OCI-LY7 (cell line): ENCODE measurements at places on chromosomes 6 and 20.
A peak's percentile ranks its signal among the peaks of the same experiment; 100 is the strongest.

GRCh38 chr6:166259296-166259977 is 48.8 kb downstream of the PRR18 start:
- DNase-seq: peak; percentile 22

DNA sequence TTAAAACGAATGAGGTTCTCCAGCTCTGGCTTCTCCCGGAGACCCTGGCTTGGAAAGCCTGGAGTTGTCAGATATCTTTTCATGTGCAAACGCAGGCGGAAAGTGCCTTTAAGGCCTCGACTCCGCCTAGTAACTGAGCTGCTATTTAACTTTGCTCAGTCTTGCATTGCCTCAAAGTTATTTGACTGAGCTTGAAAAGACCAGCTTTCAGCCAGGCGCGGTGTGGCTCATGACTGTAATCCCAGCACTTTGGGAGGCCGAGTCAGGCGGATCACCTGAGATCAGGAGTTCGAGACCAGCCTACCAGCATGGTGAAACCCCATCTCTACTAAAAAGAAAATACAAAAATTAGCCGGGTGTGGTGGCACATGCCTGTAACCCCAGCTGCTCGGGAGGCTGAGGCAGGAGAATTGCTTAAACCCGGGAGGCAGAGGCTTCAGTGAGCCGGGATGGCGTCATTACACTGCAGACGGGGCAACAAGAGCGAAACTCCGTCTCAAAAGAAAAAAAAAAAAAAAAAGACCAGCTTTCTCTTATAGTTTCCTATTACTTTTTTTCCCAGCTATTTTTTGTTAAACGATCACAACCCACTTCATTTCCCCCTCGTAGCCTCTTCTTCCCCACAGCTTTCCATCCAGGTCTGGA is 1.9 kb downstream of the GCNT2 start:
- DNase-seq: no peak

- no peak for DNase-seq
These were observed 50.5 kb downstream of the CBFA2T2 start for GRCh38 chr20:33540427-33540826.

GRCh38 chr6:159090530-159091480 is 46.0 kb upstream of the TAGAP start:
- no peak for DNase-seq

DNA sequence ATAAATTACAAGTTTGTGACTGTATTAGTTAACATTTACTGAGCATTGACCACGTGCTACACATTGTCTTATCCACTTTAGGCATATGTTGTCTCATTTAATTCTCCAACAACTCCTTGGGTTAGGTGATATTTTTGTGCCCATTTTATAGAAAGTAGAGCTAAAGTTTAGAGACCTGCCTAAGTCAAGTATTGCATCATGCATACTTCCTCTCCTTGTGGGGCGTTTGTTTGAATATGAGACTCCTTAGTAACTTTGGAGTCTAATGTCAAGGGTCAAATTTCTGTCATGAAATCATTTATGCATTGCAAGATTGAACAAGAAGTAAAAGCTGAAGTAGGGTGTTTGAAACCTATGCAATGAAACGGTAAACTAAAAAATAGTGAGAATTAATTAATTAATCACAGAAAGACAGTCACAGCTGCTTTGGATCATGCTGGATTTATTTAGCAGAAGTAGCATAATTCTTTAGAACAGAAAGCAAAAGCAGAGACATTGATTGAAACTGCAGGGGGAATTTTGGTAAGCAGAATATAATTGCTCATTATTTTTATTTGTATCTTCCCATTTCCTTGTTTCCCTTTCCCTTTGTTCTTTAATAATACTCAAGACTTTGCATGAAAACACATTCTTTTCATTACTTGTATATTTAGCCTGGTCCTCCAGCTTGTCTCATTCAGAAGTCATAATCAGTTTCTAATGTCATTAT is 1374.4 kb upstream of the GJE1 start:
- no peak for DNase-seq

DNA sequence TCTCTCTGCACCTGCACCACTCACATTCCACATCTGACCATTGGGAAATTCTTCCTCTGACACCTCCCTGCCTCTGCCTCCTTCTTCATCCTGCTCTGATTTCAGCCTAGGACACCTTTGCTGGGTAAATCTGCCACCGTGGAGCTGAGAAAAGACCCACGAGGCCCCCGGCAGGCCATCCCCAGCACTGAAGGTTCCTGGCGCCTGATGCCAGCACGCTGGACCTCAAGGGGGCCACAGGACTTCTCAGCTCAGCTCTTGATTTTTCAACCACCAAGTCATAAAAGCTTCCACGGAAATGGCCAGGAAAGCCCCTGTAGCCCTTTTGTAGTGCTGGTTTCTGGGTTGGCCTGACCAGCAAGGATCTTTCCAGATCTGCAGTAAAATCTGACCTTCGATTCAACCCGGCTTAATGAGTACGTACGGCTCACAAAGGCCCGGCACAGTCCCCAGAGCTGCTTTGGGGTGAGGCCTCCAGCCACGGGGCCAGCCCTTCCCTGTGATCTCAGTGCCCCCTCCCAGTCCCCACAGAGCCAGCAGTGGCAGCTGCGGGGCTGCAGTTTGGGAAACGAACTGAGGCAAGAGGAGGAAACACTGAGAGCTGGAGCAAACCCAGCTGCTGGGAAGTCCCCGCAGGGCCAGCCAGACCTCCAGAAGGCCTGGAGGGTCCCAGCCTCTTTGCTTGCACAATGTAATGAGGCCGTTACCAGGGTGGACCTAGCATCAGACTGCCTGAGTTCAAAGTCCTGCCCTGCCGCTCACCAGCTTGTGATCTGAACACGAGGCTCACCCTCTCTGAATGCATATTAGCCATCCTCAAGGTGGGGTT is 157.5 kb downstream of the BMP7 start:
- no peak for DNase-seq

DNA sequence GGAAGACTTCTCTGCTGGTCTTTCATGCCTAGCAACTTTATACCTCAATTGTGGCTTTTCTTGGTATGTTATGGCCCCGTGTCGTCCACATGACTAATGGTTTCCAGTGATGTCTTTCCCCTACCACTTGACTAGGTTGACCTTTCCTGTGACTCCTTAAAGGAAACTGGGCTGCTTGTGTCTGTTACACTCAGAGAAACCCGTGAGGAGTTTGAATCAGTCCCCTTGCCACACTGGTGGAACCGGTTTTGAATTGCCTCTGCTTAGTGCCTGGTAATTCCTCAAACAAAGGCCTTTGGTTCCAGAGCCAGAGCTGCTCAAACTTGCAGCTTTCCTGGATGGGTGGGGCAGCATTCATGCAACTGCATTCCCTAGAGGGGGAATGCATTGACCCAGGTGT is 21.9 kb downstream of the ECT2L start:
- DNase-seq: no peak
